Stimulated activated CD4-positive, alpha-beta T cell treated with anti-CD3 and anti-CD28 coated beads, TNF-alpha, amount 100 ng/mL, for 48 hours (primary cell): ENCODE measurements at places on chromosomes 6 and 20.
A peak's percentile ranks its signal among the peaks of the same experiment; 100 is the strongest.

- DNase-seq: no peak
Observed at GRCh38 chr6:163721922-163722692, 307.6 kb downstream of the QKI start.

DNA sequence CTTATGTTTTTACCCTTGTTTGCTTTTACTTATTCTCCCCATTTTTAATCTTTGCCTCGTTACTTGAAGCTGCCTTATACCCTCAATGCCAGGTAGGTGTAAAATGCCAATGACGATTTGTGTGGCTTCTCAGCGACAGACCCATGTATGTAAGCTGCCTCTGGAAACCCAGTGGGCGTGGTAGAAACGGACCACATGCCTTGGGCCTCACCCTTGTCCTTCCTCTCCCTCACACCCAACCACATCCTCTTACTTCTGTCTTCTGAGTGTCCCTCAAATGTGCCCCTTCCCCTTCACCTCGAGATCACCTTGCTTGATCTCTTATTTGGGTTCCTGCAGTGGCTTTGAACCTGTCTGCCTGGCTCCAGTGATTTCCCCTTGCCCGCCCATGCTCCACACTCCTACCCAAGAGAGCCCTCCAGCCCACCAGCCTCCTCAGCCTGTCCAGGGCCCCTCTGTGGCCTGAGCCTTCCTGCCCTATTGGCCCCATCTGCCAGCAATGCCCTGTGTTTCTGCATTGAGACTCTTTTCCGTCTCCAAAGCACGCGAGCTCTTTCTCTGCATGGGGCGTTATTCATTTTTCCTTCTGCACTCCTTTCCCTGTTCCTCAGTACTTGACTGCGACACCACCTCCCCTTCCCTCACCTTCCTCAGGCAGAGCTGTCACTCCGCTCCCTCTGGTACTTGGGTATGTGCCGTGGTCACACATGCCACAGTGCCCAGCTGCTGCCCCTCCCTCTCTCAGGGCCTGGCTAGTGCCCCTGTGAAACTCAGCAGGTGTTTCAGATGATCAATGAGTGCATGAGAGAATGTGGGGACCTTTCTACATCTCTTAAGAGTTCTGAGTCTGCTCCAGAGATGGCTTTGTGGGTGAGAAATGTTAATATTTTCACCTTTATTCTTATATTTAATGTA is 115.4 kb downstream of the SLX4IP start:
- DNase-seq: no peak

- DNase-seq: no peak
Observed at GRCh38 chr6:119459207-119459974, 109.8 kb upstream of the MAN1A1 start.

DNA sequence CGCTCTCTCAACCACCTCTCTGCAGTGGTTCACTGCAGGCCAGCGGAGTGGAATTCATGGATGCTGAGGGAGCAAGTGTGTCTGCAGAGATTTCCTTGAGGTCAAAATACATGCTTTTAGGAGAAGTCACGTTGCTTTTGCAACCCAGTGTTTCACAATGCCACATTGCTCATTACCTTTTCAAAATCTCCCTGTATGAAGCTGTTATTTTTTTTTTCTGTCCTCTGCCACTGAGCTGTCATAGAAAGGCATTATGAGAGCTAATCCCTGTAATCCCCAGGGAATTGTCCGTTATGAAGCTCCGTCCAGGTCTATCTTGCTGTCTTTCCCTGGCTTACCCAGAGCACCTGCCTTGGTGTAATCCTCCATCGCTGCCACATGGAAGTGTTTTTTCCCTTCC is 60.5 kb upstream of the SLC22A23 start:
- no peak for DNase-seq

GRCh38 chr6:103925317-103925716 is 934.4 kb downstream of the HACE1 start:
- DNase-seq: no peak

DNA sequence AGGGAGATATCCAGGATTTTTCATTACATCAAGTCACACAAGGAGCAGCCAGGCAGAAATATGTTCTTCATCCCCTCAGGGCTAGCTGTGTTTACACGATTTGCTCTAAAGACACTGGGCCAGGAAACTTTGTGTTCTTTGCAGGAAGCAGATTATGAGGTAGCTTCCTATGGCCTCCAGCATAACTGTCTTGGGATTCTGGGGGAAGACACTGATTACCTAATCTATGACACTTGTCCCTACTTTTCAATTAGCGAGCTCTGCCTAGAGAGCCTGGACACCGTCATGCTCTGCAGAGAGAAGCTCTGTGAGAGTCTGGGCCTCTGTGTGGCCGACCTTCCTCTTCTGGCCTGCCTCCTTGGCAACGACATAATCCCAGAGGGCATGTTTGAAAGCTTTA is 11.2 kb downstream of the FAM120B start:
- no peak for DNase-seq

DNA sequence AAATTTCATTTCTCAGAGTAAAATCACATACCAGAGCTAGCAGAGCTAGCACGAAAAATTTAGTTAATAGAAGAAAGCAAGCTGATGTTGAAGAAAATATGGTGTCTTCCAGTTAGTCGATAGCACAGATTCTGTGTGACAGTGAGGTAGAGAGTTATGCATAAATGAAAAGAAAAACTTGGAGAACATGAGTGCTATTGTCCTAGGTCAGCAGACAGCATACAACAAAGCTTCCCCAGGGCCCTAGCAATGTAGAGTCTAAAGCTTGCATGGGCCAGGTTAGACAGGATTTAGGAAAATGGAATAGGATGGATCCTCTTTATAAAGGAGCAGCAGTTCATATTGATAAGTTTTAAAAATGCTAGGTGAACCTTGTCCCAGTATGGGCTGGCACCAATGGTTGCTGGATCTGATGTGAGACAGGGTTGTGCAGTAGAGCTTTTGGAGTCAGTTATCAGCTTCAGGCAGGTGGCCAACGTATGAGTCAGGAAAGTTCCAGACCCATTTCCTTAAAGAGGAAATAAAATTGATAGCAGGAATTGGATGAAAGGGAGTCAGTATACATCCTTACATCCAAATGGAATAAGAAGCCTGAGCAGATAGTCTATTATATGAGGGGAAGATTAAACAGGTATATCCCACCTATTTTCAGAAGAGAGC is 277.2 kb downstream of the FRK start:
- DNase-seq: no peak

DNA sequence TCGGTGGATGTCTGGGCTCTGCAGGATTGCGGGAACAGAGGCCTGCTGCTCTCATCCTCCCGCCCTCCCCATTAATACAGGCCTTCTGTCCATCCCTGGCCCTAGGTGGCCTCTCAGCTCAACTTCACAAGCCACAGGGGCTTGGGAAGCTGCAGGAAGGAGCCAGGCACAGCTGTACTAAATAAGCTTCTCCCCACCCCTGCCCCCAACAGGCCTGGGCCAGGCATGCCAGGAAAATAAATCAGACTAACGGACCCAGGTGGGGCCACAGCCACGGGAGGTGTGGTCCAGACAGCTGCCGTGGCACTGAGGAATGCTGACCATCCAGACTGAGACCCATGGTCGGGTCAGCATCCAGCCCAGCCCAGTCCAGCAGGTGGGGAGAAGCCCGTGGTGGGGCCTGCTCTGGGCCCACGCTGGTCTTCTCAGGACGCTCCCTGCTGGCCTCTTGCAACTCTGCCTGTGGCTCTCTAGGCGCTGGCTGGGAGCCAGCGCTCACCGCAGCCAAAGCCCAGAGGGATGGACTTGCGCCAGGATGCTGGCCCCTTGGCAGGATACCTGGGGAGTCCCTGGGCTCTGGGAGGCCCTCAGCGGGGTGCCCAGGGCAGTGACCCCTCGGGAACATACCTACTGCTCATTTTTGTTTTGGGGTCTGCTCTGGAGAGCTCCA is 8.6 kb upstream of the YTHDF1 start:
- DNase-seq: no peak

DNA sequence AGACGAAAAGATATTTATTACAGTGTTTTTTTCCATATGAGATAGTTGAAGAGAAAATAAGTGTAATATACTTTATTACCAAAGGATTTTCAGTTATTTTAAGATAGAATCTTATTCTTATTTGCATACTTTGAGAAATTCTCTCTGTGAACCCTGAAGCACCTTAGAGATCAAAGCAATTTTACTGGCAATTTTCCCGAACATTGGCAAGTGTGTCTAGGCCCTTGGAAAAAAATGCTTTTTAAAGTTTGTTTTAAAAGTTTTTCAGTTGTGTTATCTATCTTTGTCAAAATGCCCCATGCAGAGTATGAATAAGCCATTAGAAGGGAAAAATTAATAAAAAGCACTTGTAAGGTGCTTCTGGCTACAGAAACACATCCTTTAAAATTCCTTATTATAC is 276.8 kb upstream of the HSF2 start:
- no peak for DNase-seq

- no peak for DNase-seq
Observed at GRCh38 chr6:93423542-93423941, 4.2 kb upstream of the EPHA7 start.

DNA sequence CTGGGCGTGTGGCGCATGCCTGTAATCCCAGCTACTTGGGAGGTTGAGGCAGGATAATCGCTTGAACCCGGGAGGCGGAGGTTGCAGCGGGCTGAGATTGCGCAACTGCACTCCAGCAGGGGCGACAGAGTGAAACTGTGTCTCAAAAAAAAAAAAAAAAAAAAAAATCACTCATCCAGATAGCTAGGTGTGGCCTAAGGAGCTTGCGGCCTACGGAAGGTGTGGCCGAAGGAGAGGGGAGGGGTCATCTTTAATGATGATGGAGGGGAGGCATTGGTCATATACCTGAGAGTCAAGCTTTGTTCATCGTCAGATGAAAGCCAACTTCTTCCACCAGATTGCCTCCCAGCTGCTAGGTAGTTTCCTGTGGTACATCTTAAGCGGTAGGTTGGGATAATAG is 801 bp upstream of the PPARD start:
- no peak for DNase-seq

DNA sequence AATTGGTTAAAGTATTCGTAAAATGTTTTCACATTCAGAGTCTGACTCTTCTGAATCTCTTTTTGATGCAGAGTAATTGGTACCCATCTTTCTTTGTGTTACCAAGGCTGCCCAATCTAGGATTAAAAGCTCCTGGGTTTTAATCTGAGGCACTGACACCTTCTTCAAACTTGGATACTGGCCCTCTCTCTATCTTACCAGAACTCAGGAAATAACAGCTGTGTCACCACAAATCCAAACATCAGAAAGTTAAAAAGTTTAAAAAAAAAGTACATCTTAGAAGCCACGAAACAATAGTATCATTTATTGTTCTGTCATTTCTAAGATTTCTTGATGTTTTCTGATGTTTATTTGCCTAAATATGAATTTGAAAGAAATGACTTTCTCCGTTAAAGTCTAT is 255.5 kb upstream of the RUNX2 start:
- no peak for DNase-seq

GRCh38 chr6:29951882-29952281 is 9.6 kb downstream of the HLA-A start:
- DNase-seq: no peak

- DNase-seq: no peak
Observed at GRCh38 chr6:50846144-50846851, 27.6 kb downstream of the TFAP2B start.

GRCh38 chr6:133768656-133769295 is 120.1 kb upstream of the TCF21 start:
- DNase-seq: no peak

GRCh38 chr6:85568411-85568810 is 25.2 kb downstream of the SNX14 start:
- DNase-seq: no peak

DNA sequence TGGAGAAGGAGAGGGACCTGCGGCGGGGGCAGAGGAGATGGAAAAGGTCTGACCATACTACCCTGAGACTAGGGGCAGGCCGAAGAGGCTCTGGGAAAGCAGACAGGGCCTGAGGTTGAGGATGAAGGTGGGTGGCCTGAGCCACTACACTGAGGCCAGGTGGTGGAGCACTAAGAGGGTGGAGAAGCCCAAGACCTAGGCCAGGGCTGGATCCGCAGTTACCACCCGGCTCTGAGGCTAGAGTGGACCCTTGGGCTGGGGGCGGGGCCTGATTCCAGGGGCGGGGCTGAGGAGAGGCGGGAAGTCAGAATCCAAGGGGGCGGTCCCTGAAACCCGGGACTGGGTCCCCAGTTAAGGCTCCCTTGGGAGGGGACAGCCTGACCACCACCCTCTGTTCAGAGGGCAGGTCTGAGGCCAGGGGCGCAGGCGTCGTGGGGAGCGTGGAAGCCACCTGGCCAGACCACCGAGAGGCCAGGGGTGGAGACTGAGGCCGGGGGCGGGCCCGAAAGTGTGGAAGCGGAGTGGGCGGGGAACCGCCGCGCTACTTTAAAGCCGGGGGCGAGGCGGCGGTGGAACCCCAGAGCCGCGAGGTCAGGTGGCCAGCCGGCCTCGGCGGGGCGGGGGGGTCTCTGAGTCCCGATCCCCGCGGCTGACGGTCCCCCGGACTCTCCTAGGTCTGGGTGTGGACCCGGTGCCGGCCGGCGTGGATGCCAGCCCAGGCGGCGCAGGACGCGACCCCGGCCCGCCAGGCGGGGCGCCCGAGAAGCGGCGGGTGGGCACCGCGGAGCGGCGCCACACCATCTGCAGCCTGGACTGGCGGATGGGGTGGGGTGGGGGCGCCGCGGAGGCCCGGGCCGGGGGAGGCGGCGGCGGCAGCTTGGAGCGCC is 8.3 kb downstream of the CCM2L start:
- DNase-seq: peak; percentile 49

DNA sequence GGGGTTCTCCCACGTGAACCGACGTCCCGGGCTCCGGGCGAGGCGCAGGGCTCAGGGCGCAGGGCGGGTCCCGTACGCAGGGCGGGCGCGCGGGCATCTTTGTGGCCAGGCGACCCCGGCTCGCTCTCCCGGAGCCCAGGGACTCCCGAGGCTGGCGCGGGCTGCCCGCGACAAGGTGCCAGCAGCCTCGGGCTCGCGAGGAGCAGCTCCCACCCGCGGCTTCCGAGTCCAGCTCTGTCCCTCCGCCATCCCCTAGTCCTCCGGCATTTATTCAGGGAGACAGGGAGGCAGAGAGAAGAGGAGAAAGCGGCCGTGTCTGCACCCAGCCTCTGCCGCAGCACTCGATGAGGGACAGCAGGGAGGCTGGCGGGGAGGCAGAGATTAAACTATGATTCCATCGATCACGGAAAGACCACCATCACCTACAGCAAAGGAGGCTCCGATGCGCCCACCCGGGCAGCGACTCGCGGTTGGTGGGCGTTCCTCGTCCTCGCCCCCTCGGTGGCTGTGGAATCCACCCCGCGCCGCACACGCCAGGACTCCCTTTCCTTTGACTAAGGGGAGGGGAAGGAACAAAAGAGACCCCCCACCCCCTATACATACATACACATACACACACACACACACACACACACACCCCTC is 1.1 kb downstream of the RGS17 start:
- no peak for DNase-seq

DNA sequence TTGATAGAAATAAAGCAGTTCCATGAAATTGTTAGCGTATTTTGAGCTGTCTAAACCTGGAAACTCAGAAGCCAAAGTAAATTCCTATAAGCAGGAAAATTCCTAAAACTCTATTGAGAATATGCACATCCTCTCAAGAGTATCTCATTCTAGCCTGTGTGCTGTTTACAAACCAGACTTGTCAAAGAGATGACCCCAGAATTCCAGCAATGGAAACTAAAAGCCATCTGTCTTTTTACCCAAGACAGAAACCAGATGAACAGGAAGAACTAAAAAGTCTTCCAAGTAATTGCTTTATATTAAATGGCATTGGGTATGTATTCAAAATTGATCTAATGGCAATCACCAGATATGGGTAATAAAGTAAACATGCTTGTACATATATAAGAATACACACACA is 92.6 kb downstream of the COL19A1 start:
- DNase-seq: no peak
